T-helper 2 cell treated with Interferon-gamma antibody and Interleukin-4, amounts not matched to agents 5 μg/mL and 100 μg/mL, for 36 hours (primary cell): ENCODE measurements at places on chromosomes 13 and 19.

DNA sequence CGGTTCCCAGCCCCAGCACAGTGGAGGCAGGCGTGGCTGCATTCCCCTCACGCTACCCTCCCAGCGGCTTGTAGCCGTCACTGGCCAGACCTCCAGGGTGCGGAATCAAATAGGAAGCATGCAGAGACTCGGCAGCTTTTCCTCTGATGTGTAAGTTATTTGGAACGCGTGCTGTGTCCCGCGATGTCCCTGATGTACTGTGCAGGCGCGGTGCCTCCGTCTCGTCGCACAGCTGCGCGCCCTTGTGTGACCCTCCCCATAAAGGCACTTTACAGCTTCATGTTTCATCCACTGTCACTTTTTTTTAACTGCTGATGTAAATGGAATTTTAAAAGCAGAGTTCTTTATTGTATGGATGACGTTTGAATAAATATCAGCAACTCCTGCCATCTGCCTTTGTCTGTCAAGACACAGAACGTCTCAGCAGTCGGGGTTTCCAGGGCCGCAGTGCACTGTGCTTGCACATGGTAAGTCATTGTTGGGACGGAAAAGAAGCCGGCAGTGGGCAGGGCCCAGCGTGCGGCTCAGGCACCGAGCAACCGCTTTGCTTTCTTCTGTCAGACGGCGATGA lies 7.3 kb upstream of the F7 start:
- no peaks in the 10 kb centered on the region for H3K36me3 ChIP-seq
- DNase-seq = no peak
- no peak overlapping the region for H3K27ac ChIP-seq
- no peaks in the 10 kb centered on the region for H3K27me3 ChIP-seq
- H3K4me1 ChIP-seq = no peaks in the 10 kb centered on the region

DNA sequence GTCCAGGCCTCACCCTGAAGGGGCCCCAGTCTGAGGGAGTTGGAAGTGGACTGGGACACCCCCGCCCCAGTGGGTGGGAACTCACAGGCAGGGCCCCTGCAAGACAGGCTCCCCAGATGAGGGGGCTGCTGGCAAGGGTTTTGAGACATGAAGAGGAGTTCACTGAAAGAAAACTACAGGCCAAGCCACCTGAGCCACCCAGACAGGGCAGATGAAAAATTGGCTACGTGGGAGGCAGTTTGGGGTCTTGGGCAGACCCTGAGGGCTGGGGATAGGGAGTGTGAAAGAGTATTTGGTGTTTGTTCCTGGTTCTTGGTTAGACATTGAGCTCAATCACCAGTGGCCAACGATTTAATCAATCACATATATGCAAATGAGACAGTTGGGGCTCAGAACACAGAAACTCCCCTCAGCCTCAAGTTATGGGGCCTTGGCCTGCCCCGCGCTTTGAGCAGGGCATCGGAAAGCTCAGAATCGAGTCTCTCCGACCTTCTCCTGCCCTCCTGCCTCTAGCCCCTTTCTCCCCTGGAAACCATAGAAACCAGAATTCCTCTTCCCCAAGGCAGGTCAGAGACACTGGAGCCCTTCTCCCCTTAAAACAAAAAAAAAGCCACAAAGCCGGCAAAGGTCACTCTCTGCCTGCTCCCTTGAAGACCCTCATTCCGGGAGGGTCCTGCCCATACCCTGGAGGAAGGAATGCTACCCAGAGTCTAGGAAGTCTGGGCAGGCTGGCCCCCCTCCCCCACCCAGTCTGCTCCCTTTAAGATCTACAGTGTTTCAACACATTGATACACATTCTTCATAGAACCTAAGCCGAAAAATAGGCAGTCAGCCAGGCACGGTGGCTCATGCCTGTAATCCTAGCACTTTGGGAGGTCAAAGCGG lies 1.3 kb upstream of the ISYNA1 start:
- no peaks in the 10 kb centered on the region for H3K27me3 ChIP-seq
- H3K36me3 ChIP-seq = peaks cover 23% of the 10 kb centered on the region
- peaks cover 18% of the 10 kb centered on the region for H3K4me1 ChIP-seq
- H3K27ac ChIP-seq = no peak overlapping the region
- DNase-seq = no peak

DNA sequence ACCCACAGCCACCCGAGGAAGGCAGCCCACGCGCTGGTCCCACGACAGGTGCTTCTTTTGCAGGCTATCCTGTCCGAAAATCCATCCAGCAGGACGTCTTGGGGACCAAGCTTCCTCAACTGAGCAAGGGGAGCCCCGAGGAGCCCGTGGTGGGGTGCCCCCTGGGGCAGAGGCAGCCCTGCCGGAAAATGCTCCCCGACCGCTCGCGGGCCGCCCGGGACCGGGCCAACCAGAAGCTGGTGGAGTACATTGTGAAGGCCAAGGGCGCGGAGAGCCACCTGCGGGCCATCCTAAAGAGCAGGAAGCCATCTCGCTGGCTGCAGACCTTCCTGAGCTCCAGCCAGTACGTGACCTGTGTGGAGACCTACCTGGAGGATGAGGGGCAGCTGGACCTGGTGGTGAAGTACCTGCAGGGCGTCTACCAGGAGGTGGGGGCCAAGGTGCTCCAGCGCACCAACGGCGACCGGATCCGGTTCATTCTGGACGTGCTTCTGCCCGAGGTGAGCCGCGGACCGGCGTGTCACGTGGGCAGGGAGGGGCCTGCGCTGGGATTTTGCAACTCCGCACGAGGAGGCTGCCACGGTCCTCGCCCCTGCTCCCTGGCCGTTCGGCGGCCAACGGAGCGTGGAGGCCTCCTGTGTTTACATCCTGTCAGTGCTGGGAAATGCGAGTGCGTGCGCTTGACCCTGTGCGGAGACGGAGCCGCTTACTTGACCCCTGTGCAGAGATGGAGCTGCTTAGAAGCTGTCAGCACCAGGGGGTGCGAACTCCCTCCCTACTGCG lies 12.9 kb upstream of the NDUFS7 start:
- DNase-seq = no peak
- H3K4me1 ChIP-seq = no peaks in the 10 kb centered on the region
- H3K27ac ChIP-seq = no peak overlapping the region
- no peaks in the 10 kb centered on the region for H3K27me3 ChIP-seq

DNA sequence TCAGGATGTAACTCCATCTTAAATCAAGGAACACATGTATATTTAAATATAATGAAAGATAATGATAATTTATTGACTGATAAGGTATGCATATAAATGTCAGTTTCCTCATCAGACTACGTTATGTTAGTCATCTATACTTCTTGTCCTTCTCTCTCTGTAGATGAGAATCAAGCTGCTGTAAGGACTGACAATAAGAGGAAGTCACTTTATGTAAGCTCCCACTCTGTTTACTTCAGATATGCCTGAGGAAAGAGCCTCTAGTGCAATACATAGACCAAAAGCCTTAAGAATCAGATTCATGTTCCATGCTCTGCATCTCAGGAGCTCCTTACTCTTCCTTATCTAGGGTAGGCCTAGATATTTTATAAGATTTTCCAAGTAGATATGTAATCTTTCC lies 9.6 kb upstream of the SLITRK6 start:
- H3K27ac ChIP-seq = no peak overlapping the region
- no peak overlapping the region for H3K4me3 ChIP-seq
- no peaks in the 10 kb centered on the region for H3K27me3 ChIP-seq
- DNase-seq = no peak
- no peaks in the 10 kb centered on the region for H3K36me3 ChIP-seq
- H3K4me1 ChIP-seq = no peaks in the 10 kb centered on the region

DNA sequence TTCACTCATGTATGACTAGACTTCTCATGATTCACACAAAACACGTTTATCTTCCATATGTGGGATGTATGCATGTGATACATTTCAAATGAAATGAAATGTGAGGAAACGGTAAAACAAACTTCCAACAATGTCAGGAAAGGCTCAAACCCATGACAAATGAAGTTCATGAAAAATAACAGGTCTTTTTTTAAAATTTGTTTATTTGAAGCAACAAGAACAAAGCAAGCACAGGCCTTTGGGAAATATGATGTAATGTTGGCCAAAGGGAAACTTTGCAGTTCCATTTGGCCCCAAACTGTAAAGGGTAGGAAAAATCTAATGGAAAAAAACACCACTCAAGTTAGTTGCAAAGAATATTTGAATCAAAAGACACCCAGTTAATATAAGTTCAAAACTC lies 463.8 kb upstream of the ARGLU1 start:
- H3K4me3 ChIP-seq = no peak overlapping the region
- no peak overlapping the region for H3K27ac ChIP-seq
- no peaks in the 10 kb centered on the region for H3K27me3 ChIP-seq
- no peaks in the 10 kb centered on the region for H3K36me3 ChIP-seq

GRCh38 chr19:44894052-44894400 lies 3.0 kb downstream of the TOMM40 start:
- H3K27ac ChIP-seq = no peak overlapping the region
- no peaks in the 10 kb centered on the region for H3K27me3 ChIP-seq
- H3K4me3 ChIP-seq = no peak overlapping the region
- peaks cover 17% of the 10 kb centered on the region for H3K4me1 ChIP-seq
- DNase-seq = no peak
- peaks cover 50% of the 10 kb centered on the region for H3K36me3 ChIP-seq

GRCh38 chr13:98204546-98204945 lies 27.5 kb upstream of the RNF113B start:
- H3K36me3 ChIP-seq = no peaks in the 10 kb centered on the region
- H3K4me1 ChIP-seq = no peaks in the 10 kb centered on the region
- H3K27me3 ChIP-seq = no peaks in the 10 kb centered on the region
- no peak overlapping the region for H3K4me3 ChIP-seq
- H3K27ac ChIP-seq = no peak overlapping the region

DNA sequence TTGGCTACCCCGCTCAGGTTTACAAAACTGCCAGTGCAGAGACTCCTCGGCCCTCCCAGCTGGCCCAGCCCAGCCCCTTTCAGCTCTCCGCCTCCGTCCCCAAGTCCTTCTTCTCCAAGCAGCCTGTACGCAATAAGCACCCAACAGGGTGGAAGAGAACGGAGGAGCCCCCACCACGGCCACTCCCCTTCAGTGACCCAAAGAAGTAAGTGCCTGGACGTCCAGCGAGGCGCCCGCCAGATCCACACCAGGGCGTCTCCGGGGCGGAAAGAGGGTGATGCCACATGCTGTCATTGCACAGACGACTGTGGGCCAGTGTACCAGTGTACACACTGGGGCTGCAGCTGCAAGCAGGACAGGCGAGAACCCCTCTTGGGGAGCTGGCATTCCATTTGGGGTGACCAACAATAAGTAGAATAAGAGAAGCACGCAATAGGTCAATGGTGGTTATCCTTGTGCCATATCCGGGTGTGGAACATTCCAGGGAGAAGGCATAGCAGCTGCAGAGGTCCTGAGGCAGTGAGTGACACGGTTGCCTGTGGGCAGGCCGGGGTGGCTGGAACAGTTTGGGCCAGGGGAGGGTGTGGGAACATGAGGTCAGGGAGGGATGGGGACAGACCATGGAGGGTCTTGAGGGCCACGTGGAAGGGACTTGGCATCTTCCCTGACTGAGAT lies 41.3 kb downstream of the DPF1 start:
- DNase-seq = no peak
- H3K36me3 ChIP-seq = peaks cover 4% of the 10 kb centered on the region
- no peak overlapping the region for H3K4me3 ChIP-seq
- no peaks in the 10 kb centered on the region for H3K4me1 ChIP-seq

DNA sequence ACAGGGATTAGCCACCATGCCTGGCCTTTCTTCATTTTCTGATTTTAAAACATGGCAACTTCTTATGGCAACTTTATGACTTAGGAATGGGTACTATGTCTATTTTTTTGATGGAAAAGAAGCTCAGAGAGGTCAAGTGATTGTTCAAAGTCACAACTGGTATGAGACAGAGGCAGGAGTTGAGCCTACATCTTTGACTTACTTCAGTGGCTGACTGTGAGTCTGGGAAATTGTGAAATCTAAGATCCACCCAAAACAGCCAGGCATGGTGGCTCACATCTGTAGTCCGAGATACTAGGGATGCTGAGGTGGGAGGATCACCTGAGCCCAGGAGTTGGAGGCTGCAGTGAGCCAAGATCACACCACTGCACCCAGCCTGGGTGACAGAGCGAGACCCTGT lies 2.4 kb upstream of the ACTL9 start:
- no peak overlapping the region for H3K27ac ChIP-seq
- H3K36me3 ChIP-seq = peaks cover 6% of the 10 kb centered on the region
- no peak for DNase-seq
- peaks cover 14% of the 10 kb centered on the region for H3K27me3 ChIP-seq

DNA sequence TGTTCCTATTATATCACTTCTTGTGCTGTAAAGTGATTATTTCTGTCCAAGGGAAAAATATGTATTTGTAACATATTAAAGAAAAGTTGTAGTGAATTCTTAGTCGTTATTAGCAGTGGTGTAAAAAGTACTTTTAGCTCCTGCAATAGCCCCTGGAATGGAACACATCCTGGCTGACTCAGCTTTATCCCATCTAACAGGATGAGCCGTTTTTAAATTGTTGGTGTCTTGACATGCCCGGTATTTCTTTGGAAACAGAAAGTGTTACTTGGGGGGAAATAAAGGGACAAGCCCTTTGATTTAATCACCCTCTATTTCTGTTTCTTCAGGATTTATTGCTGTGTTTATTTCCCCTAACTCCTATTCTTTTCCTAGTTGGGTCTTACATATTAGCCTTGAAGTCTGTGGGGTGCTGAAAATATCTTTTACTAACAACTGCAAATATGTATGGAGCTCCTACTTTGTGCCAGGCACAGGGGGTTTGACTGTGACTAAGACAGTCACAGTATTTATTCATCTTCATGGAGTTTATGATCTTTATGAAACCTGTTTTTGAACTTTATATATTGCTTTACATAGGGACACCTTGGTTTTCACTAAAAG lies 17.9 kb downstream of the COG3 start:
- no peak for DNase-seq
- H3K27ac ChIP-seq = no peak overlapping the region
- H3K4me3 ChIP-seq = no peak overlapping the region
- peaks cover 51% of the 10 kb centered on the region for H3K36me3 ChIP-seq

- H3K4me1 ChIP-seq = no peaks in the 10 kb centered on the region
- H3K4me3 ChIP-seq = no peak overlapping the region
- H3K27ac ChIP-seq = no peak overlapping the region
- H3K27me3 ChIP-seq = no peaks in the 10 kb centered on the region
These were observed 96.7 kb downstream of the PCDH9 start for GRCh38 chr13:67133476-67133875.
